Muscle of arm (tissue), 14 donors: ENCODE measurements at places on chromosomes 7 and 10. TPM values are rescaled to one million over a fixed set of nuclear protein-coding genes. Genes with fewer than 3 reads are reported as not detected.

- DNase-seq, result no peak
Measured at GRCh38 chr10:78542521-78542920, 508.9 kb downstream of the RPS24 start.

Gene RELN
- polyA plus RNA-seq, result 3.4 TPM

Gene MUC3A
- polyA plus RNA-seq, result 21.8 TPM

- DNase-seq, result no peak
Measured at GRCh38 chr7:1637155-1637554, 32.9 kb upstream of the ELFN1 start.

- no peak for DNase-seq
Measured at GRCh38 chr10:123480845-123481244, 185.3 kb upstream of the GPR26 start.

- peak; percentile 67 for DNase-seq
Measured at GRCh38 chr10:79070606-79071395, 2.0 kb downstream of the ZMIZ1 start.

Gene SEMA3A
- 24.9 TPM for polyA plus RNA-seq

Gene TMEM236
- 0.64 TPM for polyA plus RNA-seq

Gene HSPA12A
- polyA plus RNA-seq, result 9.2 TPM

DNA sequence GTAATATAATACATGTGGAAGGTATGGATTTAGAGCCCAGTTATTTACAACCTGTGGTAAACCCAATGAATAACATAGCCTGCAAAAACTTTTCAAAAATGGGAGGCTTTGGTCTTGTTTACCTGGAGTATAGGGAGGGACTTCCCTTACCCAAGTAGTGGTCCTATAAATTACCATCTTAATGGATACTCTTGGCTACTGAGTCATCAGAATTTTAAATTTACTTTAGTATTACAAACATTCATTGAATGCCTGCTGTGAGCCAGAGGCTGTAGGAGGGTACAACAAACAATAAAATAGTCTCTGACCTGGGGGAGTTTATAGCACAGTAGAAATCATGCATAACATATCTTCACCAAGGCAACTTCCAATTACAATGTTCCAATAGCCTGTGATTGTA lies 365.1 kb downstream of the BBS9 start:
- DNase-seq, result no peak
